ENCODE measurements at places on chromosomes 4 and X.
A peak's percentile ranks its signal among the peaks of the same experiment; 100 is the strongest.

DNA sequence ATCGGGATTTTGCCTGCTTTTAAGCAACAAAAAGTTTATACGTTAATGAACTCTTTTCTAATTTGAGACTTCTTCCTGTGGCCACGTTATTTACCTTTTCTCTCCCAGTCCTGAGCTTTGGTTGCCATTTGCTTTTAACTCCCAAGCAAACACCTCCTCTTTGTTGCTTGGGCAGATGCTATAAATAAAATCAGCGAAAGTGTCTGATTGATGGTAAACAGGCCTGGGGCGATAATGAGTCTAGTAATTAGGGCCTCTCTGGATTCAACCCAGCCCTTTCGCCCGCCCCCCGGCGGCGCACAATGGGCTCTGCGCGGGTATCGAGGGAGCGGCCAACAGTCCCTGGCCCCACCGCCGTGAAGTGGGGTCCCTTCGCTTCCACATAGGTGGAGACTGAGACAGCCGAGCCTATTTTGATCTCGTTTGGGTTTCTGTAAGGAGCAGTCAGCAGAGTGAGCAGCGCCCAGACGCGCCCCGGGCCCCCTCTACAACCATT, 790 bp downstream of the CLGN start:
- peak; percentile 8 for DNase-seq

GRCh38 chr4:21097865-21098264, 397.6 kb downstream of the PACRGL start:
- no peak for DNase-seq

GRCh38 chr4:181970366-181970765, 272.8 kb upstream of the TENM3 start:
- no peak for DNase-seq

- no peak for DNase-seq
Measured at GRCh38 chrX:155645180-155645579, 32.4 kb upstream of the TMLHE start.

DNA sequence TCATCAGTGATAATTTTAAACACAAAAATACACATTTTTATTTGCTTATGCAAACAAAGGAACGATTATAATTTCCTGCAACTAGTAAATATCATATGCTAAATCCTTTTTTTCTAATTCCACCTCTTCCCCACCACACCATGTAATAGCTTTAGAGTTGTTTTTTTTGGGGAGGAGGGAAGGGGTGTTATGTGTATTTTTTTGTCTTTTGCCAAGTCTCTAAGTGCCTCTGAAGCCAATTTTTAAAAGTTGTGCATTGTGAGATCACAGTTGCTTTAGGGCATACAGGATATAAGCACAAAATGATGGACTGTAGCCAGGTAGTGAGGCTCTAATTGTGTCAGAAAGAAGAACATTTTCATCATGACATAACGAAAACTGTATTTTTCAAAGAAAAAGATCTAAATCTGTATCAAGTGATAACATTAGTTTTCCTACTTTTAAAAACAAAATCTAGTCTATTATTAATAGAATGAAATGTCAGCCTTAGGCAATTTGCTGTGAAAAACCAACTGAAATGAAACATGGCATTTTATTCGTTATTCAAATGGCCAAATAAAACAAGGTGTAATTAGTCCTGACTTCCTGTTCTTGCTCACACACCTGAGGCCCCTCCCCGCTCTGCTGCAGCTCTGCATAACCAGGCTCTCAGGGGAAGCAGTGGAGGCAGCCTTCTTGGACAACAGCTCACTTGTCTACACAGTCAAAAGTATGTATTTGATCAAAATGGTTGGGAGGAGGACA, 157.4 kb downstream of the PALLD start:
- no peak for DNase-seq

- DNase-seq, result peak; percentile 28
Measured at GRCh38 chr4:142558851-142559250, 287.2 kb downstream of the INPP4B start.

DNA sequence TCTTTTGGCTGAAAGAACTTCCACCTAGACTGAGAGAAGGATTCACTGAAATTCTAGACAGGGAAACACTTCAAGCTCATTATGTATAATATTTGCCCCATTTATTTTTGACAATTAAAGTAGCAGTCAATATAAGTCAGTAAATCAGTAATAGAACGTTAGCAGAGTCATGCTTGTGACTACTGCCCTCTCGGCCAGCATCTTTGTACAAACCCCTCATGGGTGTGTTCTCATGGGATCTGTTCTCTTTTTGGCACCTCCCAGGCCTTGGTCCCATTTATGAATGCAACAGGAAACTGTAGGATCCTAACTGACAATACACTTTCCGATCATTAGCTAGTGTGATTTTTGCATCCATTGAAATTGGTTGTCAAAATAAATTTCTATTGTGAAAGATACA, 2.9 kb downstream of the MSL3 start:
- DNase-seq, result no peak

GRCh38 chrX:37883196-37883595, 35.8 kb upstream of the DYNLT3 start:
- no peak for DNase-seq

GRCh38 chr4:54276641-54277430, 47.7 kb downstream of the PDGFRA start:
- no peak for DNase-seq

DNA sequence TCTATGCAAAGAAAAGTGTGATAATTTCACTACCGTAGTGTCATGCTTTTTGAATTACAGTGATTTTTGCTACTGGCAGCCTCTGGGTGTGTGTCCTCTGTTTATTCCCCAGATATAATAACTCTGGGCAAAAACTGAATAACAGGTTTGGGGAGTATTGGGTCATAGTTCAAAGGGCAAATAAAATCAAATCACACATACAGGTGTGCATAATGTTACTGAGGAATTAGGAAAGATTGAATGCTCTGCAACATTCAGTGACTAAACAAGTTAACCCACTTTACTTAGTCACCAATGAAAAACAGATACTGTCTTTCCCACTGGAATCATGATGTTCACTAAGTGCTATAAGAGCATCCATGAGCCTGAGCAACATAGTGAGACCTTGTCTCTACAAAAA, 224.3 kb downstream of the OPHN1 start:
- DNase-seq, result no peak

GRCh38 chrX:1162119-1162916, 50.1 kb downstream of the CRLF2 start:
- DNase-seq, result no peak

DNA sequence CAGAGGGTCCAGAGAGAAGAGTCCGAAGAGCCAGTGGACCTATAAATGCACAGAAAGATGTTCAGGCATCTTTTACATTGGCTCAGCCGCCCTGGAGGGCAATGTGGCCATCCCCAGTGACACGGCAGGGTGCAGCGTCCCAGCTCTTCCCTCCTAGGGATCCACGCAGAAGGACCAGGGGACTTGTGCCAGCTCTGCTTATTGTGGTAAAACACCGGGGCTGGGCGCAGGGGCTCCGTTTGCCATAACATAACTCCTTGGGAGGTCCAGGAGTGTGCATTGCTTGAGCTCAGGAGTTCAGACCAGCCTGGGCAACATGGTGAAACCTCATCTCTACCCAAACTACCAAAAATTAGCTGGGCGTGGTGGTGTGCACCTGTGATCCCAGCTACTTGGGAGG, 70.2 kb downstream of the CPZ start:
- DNase-seq, result no peak

DNA sequence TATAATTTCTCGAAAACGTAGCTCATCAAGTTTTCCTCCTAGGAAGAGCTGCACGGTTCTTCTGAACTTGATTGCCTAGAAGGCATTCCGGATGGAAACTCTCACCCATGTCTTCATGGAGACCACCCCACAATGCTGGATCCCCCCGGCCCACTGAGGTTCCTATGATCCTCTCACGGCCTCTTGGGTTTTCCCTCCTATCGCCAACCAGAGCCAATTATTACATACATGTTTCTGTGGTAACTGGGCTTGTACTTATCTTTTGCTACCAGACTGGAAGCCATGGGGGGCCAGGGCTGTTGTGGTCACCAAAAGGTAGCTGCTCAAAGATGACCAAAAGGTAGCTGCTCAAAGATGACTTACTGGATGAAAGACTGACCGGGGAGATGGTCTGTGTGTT, 131.5 kb downstream of the AFAP1 start:
- no peak for DNase-seq

GRCh38 chr4:53150631-53151488, 215.0 kb downstream of the SCFD2 start:
- DNase-seq, result no peak

Measured in right renal pelvis (tissue), 4 donors.